Fibroblast of the aortic adventitia (primary cell): ENCODE measurements at places on chromosomes 2 and 18.
A peak's percentile ranks its signal among the peaks of the same experiment; 100 is the strongest.

DNA sequence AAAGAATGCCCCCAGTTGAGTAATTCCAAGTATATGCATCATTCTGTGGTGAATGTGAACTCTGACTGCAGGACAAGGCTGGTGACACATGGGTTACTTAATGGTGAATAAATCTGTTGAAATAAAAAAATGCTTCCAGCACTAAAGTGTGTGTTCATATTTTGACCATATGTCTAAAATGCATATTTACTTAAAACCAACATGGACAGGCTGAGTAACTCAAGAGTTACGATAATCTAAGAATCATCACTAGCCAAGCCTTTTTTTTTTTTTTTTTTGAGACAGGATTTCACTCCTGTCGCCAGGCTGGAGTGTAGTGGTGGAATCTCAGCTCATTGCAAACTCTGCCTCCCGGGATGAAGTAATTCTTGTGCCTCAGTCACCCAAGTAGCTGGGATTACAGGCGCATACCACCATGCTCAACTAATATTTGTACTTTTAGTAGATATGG, 47.1 kb upstream of the CCBE1 start:
- peak; percentile 95 for DNase-seq

DNA sequence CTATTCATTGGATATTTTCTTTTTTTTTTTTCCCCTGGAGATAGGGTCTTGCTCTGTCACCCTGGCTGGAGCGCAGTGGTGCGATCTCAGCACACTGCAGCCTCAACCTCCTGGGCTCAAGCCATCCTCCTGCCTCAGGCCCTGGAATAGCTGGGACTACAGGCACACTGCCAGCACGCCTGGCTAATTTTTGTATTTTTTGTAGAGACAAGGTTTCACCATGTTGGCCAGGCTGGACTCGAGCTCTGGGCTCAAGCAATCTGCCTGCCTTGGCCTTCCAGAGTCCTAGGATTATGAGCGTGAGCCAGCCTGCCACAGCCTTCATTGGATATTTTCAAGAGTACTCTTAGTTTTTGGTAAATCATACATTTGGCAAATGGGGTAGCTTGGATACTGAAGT, 9.0 kb upstream of the MCFD2 start:
- DNase-seq, result no peak

- peak; percentile 31 for DNase-seq
Measured at GRCh38 chr2:134206573-134206972, 47.3 kb upstream of the MGAT5 start.

GRCh38 chr2:234308813-234309195, 188.1 kb downstream of the ARL4C start:
- peak; percentile 45 for DNase-seq

- DNase-seq, result no peak
Measured at GRCh38 chr2:238489431-238489830, 62.7 kb downstream of the ASB1 start.

DNA sequence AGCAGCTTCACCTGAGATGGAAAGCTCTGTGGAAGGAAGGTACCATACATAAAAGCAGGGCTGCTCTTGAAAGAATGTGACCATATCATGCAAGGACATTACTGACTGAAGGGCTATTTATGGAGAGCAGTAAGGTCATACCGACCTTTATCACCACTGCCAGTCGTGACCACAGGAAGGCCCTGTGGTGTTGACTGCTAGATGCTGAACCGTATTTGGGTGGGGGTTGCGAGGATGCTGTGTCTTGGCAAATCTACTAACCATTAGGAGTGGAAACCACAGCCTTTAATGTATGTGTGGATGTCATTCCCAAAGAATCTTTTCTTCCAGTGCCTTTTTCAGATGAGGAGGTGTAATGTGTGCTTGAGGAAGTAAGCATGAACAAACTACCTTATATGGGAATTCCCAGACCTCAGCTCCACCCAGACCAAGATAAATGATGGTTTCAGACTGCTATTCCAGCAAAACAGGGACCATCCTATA, 60.8 kb downstream of the LIMS1 start:
- DNase-seq, result peak; percentile 77

DNA sequence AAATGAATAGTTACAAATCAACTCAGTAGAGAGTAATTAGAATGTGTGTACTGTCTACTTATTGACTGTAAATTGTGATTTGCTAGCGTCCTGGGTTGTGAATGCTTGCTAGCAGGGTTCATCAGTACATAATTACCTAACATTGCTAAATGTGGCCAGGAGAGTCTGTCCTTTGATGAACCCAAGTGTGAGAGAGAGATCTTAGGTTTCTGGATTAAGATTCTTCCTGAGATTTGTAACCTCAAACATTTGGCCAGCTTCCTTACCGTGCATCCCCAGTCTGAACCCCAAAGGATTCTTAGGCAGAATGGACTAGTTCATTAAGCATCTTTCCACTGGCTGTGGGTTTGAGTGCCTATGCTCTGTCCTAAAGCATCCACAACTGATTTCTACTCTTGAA, 84.0 kb upstream of the ITPRID2 start:
- DNase-seq, result no peak

DNA sequence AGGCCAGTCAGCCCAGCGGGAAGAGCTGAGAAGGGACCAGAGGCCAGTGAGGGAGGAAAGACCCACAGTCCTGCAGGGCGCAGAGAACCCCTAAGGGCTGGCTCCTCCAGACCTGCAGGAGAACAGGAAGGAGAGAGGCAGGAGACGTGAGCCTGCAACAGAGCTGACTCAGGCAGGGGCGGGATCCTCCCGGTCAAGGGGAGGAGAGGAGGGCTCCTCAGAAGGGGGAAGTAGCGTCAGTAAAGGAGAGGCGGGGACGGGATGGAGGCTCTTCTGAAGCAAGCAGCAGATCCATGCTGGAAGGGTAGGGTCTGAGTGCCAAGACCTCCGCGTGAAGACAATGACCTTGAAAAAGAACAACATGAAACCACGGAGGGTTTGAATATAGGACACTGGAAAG, 50.8 kb downstream of the TRABD2A start:
- DNase-seq, result no peak

GRCh38 chr2:227503433-227504406, 31.8 kb downstream of the AGFG1 start:
- DNase-seq, result peak; percentile 65

DNA sequence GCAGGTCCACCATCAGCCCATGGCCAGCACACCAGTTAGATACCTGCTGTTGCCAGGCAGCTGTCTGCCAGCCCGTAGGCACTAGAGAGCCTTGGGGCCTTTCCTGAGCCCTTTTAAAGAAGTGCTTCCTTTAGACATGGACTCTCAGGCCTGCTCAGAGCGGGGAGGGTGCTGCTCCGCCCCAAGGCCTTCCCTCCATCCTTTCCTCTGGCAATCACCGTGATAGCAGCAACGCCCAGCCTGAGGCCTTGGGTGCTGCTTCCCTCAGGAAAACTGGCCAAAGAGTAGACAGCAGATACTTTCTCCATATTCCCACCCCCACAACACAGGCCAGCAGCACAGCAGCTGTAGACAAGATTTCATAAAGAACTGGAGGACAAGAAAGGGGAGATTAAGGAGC, 22.3 kb upstream of the C1QL2 start:
- no peak for DNase-seq

DNA sequence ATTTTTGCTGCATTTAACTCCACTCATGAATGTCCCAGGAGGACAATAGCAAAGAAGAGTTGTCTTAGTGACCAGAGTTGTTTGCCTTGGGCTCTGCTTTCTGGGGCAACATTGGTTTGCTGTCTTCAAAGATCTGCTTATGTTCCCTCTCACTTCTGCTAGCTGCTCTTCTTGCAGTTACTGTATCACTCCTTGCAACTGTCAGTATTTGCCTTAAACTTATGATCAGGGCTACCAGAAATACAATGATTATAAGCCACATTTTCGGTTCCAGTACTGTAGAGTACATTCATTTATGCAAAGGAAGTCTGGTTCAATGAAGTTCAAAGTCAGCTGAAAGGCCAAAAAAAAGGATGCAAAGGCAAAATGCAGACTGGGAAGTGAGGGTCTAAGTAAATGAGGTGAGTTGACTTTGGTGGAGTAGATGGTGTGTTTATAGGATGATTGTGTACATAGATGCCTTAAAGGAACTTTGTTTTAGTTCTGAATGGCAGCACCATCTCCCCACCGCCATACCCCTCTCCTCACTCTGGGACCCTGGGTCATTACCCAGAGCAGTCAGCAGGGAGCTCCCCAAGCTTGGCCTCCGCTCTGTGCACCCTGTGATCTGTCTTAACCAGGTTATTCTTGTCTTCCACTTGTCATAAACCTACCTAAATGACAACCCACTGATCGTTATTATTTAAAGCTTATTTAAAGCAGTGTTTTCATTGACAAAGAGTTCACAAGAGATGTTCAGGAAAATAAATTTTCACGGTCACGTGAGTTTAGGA, 236.0 kb downstream of the DOK6 start:
- DNase-seq, result no peak
